Stimulated activated CD8-positive, alpha-beta memory T cell treated with anti-CD3 and anti-CD28 coated beads, Interleukin-7, amount 100 ng/mL, for 4 hours (primary cell): ENCODE measurements at places on chromosomes 12 and 14.

GRCh38 chr12:116257215-116257614, 20.3 kb downstream of the MED13L start:
- no peak for DNase-seq

- no peak for DNase-seq
These were observed 1206.0 kb upstream of the FLRT2 start for GRCh38 chr14:84323978-84324377.

- DNase-seq, result no peak
These were observed 822.8 kb downstream of the GALC start for GRCh38 chr14:87170179-87170578.

DNA sequence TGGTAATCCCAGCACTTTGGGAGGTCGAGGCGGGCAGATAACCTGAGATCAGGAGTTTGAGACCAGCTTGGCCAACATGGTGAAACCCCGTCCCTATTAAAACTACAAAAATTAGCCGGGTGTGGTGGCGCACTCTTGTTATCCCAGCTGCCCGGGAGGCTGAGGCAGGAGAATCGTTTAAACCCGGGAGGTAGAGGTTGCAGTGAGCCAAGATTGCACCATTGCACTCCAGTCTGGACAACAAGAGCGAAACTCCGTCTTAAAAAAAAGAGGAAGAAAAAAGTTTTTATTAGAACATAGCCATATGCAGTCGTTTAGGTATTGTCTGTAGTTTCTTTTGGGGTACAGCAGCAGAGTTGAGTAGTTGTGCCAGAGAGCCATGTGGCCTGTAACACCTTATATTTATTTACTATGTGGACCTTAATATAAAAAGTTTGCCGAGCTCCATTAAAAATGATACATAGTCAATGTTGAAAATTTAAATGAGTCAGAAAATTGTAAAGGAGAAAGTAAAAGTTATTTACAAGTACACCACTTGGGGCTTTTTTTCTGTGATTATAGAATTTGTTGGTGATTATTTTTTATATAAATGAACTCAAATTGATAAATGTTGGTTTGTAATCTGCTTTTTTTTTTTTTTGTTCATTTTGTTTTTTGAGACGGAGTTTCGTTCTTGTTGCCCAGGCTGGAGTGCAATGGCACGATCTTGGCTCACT, 2.2 kb downstream of the ADIPOR2 start:
- no peak for DNase-seq

- DNase-seq, result no peak
These were observed 240.9 kb upstream of the PDE3A start for GRCh38 chr12:20127413-20127812.

DNA sequence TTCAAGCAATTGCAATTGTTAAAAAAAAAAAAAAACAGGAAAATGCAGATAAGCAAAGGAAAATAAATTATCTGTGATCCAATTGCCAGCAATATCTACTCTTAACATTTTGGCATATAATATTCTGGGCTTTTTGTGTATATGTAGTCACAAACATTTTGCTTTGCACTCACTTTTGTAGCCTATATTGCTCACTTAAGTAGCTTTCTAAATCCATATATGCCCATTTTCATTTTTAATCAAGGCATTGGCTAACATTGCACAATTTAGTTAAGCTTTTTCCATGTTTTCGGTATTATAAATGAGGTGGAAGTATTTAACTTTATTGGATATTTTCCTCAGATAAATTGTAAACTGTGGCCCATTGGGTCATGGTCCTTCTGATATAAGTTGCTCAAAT, 466.3 kb upstream of the ATP2B1 start:
- DNase-seq, result no peak

DNA sequence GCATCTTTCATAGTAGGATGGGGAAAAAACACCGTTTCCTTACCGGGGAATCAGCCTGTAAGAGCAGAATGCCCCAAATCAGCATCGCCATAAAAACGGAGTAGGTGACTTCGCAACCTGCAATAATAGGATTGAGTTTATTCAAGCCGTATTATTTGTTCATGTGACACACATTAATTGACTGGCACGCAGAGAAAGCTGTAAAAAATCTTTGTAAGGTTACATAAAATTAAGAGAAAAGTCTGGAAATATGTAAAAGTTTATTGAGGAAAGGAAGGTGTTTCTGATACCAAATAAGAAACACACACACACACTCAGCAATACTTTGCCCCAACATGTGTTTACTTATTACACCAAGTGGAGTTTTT, 628 bp upstream of the CAPRIN2 start:
- no peak for DNase-seq
